ENCODE measurements at places on chromosomes 13 and 19.

- DNase-seq = no peak
Observed at GRCh38 chr13:106686163-106686562, 118.2 kb upstream of the ARGLU1 start.

DNA sequence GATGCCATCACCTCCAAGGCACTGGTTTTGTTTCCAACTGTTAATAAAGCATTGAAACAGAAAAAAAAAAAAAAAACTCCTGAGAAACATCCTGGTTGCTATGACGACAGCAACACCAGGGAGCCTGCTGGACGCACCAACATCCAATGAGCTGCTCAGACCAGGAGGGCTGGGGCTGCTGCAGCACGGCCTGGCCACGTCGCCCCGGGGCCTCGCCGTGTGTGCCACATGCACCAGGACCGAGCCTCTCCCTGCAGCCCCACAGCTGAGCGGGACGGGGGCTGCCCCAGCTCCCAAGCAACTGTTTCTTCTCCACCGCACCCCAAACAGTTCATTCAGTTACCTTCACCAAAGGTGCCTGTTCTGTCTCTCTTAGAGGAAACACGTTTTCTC lies 54.5 kb downstream of the RASA3 start:
- DNase-seq = no peak

- no peak for DNase-seq
Observed at GRCh38 chr19:28363254-28363653, 849.7 kb downstream of the UQCRFS1 start.

DNA sequence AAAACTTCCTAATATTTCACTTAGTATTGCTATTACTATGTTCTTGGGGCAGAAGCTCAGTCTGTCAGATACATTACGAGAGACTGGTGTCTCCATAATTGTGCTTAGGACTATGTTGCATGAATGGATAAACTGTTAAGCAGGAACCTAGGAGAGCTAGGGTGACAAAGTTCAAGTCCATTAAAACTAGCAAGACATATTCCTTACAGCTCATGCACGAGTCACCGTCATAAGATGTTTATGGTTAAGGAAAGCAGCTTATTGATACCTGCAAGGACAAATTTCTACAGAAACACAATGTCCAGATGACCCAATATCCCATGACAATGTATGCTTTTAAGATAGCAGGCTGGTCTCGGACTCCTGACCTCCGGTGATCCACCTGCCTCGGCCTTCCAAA lies 5.7 kb upstream of the ZNF813 start:
- no peak for DNase-seq

- no peak for DNase-seq
Observed at GRCh38 chr13:85659493-85659892, 139.7 kb downstream of the SLITRK6 start.

- DNase-seq = no peak
Observed at GRCh38 chr19:5281588-5281987, 59.0 kb downstream of the PTPRS start.

DNA sequence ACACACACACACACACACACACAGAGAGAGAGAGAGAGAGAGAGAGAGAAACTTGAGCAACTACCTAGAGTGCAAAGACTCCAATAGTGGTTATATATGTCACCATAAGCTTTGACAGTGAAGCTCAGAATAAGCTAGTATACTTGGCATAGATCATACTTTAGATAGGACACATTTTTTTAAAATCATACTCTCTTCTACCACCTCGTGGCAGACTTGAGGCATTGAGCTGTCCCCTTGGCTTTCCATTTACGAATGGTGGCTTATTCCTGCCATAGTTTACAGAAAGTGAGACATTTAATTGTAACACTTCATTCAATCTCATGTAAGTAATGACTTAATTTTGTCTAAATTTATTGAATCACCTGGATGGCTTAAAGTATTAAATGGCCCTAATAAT lies 108.2 kb downstream of the EDNRB start:
- no peak for DNase-seq

GRCh38 chr13:50344717-50345116 lies 329.5 kb downstream of the KCNRG start:
- DNase-seq = no peak

GRCh38 chr19:38556521-38557174 lies 61.1 kb downstream of the MAP4K1 start:
- no peak for DNase-seq

GRCh38 chr19:38015216-38015615 lies 108.2 kb downstream of the SIPA1L3 start:
- DNase-seq = no peak

- no peak for DNase-seq
Observed at GRCh38 chr19:45668342-45668871, 386 bp downstream of the GIPR start.

GRCh38 chr13:56015919-56016318 lies 1124.8 kb upstream of the PRR20A start:
- no peak for DNase-seq

- DNase-seq = no peak
Observed at GRCh38 chr13:111626371-111627305, 306.2 kb downstream of the TEX29 start.

DNA sequence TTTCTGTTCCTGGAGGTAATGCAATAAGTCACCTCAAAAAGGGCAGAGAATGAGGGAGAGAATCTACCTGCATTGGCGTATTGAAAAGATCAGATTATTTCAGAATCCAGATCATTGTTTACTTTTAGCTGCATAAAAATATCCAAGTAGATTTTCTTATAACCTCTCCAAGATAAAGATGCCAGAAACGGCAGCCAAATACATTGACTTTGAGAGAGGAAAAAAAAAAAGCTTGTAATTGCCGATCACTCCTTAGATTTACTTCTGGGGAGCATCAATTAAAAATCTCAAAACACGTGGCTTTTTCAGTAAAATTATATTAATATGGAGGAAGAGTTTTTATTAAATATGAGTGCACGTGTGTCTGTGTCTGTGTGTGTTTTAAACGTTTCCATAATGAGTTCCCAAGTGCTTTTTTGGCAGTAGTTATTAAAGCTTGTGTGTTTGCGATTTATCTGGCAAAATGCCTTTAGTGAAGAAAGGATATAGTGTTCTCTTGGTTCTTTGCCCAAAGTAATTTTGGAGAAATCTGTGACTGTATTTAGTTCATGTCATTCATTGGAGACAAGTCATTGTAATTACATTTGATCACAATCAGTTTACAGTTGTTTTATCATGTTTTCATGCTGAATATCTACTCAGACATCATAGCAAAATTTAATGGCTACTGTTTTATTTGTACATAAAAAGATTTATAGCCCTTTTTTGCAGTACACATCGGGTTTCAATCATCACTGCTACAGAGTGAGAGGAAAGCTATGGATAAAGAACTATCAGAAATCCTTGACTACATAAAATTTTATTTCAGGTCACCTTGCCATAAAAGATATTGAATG lies 176.1 kb downstream of the TM9SF2 start:
- no peak for DNase-seq
